Fibroblast of skin of left biceps (primary cell): ENCODE measurements at places on chromosomes 11 and 22.

DNA sequence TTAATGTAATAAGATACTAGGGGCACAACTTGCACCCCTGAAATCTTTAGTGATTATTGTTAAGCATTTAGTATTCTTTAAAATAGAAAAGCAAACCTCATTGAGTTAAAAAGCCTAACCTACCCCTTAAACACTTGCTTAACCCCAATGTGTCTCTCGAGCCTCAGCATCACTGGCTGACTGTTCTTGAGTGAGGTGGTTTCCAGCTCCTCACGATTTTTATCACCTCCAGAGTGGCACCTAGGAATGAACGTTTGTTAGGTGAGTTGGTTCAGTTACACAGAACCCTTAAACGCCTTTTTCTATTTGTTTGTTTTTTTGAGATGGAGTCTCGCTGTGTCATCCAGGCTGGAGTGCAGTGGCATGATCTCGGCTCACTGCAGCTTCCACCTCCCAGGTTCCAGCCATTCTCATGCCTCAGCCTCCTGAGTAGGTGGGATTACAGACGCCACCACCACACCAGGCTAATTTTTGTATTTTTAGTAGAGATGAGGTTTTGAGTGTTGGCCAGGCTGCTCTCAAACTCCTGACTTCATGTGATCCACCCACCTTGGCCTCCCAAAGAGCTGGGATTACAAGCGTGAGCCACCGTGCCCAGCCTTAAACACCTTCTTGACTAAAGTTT, 13.7 kb downstream of the YWHAH start:
- no peak for DNase-seq

- no peak for DNase-seq
These were observed 3.1 kb downstream of the GAB2 start for GRCh38 chr11:78414321-78415051.

- DNase-seq: no peak
These were observed 628.2 kb downstream of the FAM181B start for GRCh38 chr11:82105331-82105998.

- DNase-seq: no peak
These were observed 24.5 kb upstream of the RNASEH2C start for GRCh38 chr11:65745049-65745448.

GRCh38 chr11:111331711-111332479, 33.5 kb downstream of the POU2AF3 start:
- DNase-seq: no peak

GRCh38 chr11:64360448-64360921, 1.5 kb downstream of the RPS6KA4 start:
- no peak for DNase-seq
